ENCODE measurements at places on chromosomes 7 and 10.

DNA sequence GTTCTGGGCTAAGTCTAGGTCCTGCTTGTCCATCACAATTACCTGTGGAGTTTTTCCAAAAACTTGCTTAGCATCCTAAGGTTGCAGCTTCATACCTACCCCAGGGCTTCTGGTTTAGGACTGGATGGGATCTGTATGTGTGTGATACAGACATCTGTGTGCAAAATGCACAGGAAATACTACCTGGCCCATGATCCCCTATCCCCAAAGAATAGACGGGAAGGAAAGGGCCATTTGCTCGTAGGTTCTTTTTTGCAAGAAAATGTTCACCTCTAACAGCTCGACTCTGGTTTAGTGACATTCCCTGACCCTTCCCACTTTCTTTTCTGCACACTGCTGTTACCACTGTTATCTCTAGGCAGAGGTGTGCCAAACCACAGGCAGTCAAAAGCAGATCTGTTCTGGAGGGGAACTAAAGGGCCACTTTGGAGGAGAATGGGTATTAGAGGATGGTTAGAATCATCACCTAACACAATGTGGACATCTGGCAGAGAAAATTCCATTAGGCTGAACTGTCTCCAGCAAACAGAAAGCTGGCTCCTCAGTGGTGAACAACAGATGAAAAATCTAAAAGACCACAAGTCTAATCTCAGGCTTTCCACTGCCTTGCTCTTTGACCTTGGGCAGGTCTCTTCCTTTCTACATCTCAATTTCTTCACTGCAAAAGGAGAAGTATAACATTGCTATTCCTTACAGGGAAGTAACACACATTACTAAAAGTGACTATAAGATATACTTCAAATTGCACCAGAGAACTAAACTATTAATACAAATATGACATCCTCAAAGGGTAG is 107.4 kb downstream of the UBE2H start:
- DNase-seq: no peak

DNA sequence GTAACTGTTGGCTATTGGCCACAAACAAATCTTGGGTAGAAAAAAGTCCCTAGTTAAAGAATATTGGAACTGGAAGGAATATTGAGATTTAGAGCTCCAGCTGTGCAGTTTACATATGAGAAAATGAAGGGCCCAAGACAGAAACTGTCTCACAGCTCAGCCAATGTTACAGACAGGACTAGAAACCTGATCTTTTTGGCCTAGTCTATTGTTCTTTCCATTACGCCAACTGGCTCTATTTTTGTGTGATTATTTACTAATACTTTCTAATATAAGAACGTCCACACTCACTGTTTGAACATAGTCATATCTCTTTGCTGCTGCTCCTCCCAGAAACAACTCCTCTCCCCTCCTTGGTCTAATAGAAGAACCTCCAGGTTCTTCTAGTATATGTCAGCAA is 1.2 kb downstream of the WEE2 start:
- DNase-seq: no peak

GRCh38 chr10:104040862-104041789 is 44.6 kb downstream of the COL17A1 start:
- DNase-seq: no peak

DNA sequence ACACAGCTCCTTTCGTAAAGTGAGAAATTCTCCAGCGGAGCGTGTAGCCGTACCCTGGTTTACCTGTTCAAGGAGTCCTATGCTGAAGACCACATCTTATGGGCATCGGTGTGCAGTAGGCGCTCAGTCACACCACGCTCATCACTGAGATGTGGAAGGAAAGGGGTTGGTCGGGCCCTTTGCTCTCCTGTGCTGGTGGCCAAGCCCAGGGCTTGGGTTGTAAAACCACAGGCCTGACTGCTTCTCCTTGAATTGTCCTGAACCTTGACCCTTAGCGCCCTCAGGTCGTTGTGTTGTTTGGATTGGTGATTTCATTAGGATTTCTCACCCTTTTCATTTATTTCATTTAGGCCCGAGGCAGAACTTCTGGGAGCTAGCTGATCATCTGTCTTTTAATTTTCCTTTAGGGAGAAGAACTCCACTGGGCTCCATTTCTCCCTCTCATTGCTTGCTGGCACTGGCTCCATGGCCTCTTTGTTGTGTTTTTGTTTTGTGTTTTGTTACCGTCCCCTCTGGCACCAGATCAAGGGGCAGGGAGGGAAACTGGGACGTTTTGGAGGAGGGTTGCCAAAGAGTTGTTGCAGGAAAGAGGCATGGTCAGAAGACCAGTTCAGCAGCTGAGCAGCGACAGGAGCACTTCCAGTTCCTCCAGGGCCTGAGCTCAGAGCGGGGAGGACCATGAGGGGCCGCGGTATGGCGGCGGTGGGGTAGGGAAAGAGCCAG is 511.4 kb upstream of the GALNT17 start:
- no peak for DNase-seq

DNA sequence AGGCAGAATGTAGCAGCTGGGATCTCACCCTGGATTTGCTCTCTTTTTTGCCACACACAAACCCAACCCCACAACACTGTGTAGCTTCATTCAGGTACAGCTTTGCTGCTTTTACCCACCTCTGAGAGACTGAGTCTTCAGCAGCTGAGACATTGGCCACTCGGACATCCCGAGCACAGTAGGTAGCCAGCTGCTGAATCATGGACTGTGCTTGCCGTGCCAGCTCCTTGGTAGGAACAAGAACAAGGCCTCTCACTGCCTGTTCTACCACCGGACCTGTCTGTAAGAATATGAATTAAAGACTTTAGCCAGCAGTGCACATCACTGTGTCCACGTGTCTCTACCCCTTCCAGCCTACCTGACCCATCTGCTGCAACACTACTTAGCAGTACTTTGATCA is 937 bp downstream of the DDX56 start:
- no peak for DNase-seq

DNA sequence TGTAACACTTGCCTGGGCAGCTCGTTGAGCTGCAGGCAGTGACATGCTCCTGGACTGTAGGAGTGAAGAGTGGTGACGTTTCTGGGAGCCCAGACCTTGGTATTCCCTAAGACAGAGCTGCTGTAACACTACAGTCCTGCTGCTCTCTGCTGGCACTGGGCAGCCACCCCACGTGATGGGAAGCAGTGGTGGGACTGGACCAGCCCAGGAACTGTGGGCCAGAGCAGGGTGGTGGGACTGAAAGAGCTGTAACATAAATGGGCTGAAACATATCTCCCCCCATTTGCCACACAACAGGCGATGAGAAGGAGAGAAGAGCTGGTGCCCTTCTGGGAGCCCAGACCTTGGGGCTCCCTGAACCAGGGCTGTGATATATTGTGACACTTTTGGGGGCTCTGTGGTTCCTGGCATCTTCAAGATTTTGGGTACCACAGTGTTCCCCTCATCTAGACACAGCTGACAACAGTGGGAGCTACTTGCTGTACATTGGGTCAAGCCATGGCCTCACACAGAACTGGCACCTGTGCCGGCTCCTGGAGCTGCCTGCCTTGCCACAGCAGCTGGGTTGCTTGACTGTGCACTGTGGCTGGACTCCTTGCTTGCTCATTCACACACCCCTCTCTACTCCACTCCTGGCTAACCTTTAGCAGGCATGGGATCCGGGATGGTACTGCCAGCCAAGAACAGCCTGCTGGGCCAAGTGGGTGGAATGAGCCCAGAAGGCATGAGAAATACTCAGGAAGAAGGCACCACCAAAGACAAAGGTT is 161.3 kb upstream of the PCDH15 start:
- DNase-seq: no peak

DNA sequence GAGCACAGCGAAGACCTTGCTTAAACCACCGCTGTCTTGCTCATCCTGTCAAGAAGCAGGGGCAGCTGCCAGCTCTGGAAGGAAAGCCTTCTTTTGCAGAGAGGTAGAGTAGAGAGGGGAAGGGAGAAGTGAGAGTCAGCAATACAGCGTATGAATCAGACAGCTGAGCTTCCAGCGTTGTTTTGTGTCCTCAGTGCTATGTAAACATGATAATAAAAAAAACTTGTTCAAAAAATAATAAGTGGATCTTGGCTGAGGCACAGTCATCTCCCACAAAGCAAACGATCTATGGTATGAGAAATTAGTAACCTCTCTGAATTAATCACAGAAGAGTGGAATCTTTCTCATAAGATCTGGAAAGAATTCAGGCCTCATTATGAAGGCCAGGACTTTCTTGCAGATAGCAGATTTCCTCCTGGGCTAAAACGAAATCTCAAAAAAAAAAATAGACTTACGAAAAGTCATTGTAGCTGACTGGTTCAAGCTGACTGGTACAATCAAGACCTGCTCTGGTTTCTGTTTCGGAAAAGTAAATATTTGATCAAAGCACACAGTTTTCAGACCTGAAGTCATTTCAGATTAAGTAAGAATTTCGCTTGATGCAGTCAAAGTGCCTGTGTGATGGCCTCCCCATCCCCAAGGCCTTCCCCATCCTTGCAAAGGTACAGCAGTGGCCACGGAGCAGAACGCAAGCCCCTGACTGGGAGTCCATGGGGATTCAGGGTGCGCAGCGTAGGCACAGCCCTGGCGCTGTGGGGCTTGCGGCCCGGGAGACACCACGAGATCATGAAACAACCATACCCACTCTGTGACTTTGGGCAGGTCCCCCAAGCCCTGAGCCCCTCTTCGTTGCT is 29.4 kb downstream of the CHST15 start:
- DNase-seq: no peak

- no peak for DNase-seq
These were observed 6.6 kb upstream of the ABCC2 start for GRCh38 chr10:99775850-99776249.

- DNase-seq: no peak
These were observed 45.2 kb downstream of the MTERF1 start for GRCh38 chr7:91835091-91835825.

DNA sequence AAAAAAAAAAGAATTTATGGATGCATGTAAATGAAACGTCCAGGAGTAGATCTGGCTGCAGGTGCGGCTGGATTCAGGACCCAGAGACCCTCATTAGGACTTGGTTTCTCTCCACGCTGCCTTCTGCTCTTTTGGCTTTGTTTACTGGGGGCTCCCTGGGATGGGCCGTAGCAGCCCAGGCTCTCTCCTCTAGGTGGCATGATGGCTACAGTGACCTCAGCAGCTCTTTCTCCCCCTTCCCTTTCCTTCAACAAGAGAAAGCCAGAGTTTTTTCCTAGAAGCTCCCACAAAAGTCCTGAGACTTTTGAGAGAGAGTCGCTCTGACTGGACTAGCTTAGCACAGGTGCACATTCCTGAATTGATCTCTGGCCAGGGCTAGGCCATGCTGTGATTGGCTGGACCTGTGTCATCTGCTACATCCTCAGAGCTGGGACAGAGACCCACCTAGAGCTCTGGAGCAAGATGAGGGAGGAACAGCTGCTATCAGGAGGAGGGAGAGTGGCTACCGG is 67.8 kb upstream of the PDCD4 start:
- peak; percentile 49 for DNase-seq

DNA sequence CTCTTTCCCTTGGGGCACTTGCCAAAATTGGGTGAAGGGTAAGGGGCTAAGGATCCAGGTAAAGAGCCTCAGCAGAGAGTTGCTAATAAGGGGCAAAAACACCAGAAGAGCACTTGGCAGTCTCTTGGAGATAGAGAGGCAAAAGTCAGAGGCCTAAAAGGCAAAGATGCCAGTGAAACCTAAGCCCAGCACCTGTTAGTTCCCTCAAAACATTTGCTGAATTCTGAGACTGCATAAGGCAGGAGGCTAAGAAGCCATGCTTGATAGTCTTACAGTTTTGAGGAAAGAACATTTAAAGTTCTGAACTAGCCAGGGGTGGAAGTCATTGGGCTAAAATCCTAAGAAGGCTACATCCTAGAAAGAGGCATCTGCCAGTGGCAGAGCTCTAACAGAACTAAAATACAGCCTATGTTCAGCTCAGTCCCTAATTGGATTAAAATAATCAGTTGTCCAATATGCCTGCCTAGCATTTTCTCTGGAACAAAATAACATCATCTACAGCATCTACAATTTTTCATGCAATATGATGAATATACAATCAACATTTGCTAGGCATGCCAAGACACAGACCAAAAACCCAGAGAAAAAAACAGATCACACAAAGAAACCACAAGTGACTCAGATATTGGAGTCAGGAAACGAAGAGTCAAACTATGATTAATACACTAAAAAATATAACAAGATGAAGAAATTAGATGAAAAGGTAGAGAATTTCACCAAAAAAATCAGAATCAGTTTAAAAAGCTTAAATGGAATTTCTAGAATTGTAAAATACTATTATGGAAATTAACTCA is 7.7 kb downstream of the HTR7 start:
- no peak for DNase-seq

GRCh38 chr10:9149134-9149533 is 1094.6 kb downstream of the GATA3 start:
- no peak for DNase-seq

- no peak for DNase-seq
These were observed 2.4 kb downstream of the PSMC2 start for GRCh38 chr7:103349805-103350204.

DNA sequence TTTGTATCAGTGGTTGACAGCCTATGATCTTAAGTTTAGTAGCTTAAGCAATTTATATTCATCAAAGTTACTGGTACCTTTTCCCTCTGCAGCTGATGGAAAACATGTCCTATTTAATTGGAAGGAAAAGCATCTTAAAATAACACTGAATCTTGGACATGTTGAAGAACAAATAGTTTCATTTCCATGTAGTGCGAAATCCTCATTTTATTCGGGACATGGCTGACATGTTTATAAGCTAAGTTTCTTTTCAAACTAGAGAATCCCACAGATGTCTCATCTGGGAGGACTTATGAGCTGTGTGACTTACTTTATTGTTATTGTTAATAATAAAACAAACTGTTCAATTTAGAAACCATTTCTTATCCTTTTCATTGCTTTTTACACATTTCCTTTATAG is 461.0 kb downstream of the SUGCT start:
- no peak for DNase-seq

DNA sequence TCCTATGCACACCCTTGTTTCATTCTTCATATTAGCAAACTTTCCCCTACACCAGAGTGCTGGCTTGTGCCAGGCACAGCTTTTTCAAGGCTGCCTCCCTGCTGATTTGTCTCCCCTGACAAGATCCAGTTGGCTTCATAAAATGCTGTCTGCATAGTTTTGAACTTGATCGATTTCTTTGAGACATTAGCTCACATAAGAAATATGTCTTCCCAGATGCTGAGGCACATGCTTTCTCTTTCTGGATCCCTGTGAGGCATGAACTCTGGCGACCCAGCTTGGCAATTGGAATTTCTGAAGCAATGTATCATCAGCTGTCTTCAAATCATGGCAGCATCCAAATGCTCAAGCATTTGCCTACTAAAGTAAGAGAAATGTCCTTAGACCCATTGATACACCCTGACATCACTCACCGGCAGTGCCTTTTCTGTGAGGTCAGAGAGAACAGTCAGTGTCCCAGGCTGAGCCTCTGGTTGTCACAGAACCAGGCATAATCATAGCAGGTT is 616.4 kb upstream of the GHITM start:
- no peak for DNase-seq

DNA sequence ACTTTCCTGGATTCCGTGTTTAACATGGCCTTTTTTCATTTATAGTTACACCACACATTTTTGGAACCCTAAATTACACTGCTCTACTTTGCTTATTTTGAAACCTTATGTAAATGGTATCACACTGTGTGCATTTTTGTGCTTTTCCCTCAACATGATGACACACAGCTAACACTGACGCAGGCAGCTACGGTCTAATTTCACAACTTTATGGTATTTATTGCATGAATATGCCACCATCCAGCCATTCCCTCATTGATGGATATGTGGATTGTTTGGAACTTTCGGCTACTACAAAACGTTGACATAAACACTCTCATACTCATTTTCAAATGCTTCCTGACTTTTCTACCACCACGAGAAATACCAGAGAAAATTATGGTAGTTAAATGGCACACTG is 6.9 kb downstream of the PAPOLB start:
- DNase-seq: no peak
